ENCODE measurements at places on chromosomes 6 and 20.
A peak's percentile ranks its signal among the peaks of the same experiment; 100 is the strongest.

DNA sequence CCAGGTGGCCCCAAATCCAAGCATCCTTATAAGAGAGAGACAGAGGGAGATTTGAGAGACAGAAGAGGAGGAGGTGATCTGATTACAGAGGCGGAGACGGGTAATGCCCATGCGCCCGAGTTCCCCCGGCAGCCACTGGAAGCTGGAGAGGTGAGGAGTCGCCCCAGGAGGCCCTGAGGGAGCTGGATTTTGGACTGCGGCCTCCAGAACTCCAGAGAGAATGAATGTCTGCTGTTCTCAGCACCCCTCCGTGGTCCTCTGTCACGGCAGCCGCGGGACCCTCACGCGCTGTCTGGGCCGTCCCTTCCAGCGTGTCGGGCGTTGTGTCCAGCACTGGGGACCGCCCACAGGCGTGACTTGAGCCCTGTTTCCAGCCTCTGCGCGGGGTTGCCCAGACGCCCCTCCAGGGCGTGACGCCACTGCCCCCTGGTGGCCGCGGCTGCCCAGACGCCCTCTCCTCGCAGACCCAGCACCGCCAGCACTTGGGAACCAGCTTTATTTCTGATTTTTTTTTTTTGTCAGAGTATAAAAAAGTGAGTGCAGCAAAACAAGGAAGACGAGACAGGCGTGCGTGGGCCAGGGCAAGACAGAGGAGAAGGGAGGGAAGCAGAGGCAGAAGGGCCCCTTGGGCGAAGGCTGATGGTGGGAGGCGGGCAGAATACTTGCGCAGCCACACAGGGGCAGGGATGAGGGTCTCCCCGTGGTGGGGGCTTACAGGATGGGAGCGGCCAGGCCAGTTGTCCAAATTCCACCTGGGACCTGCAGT lies 4.1 kb upstream of the ZNF512B start:
- peak; percentile 98 for DNase-seq

- no peak for DNase-seq
Observed at GRCh38 chr6:40695114-40695513, 108.0 kb upstream of the LRFN2 start.

DNA sequence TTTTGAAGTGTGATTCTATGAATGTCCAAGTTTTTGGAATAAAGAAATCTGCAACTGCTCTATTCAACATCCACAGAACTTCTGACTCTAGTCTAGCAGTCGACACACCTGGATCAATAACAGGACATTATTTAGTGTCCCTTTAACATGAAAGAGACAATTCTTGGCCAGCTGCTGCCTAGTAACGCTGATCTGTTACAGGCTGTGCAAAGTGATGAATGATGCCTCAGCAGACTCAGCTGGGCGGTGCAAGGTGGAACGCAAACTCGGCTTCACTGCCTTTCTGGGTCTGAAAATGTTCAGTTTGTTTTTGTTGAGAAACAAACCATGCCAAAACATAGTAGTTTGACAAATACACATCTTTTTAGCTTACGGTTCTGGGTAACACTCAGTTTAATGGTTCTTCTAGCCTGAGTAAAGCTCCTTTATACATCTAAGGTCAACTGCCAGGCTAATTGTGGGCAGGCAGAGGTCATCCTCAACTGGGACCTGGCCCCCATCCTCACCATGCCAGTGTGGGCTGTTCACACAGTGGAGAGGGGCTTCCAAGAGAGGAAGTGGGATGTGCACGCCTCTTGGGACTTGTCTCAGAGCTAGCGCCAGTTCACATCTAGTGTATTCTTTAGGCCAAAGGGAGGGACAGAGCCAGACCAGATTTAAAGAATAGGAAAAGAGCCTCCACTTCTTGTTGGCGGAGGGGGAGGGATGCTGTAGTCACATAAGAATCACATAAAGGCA lies 879.7 kb downstream of the QKI start:
- no peak for DNase-seq

GRCh38 chr20:20580139-20580538 lies 132.3 kb downstream of the RALGAPA2 start:
- DNase-seq = no peak

- no peak for DNase-seq
Observed at GRCh38 chr6:106773996-106774629, 144.7 kb downstream of the QRSL1 start.

GRCh38 chr6:164097551-164098398 lies 683.3 kb downstream of the QKI start:
- DNase-seq = peak; percentile 10

DNA sequence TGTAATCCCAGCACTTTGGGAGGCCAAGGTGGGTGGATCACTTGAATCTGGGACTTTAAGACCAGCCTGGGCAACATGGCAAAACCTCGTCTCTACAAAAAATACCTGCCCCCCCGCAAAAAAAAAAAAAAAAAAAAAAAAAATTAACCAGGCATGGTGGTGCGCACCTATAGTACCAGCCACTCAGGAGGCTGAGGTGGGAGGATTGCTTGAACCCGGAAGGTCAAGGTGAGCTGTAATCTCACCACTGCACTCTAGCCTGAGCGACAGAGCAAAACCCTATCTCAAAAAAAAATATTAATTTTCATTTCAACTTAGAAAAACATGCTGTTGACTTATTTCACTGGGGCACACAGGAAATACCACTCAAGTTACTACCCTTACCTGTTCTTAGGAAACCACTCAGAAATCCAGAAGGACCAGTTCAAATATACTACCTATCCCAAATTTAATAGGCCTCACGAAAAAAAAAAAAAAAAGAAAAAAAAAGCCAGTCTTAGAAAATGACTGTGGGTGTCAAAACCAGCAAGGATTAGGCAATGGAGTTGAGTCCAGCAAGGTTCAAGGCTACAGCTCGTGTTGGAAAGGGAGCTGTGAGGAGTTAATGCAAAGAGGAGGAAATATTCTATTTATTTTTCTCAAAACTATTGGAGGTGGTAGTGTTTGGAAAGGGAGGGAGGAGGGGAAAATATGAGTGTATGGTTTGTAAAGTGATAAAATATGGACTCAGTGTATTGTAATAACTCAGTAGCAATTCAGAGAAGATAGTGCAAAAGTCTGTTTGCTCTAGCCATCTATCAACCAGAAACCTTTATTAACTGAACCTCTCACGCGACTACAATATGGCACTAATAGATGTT lies 33.9 kb upstream of the PIM1 start:
- no peak for DNase-seq

- peak; percentile 61 for DNase-seq
Observed at GRCh38 chr20:14219801-14220461, 117.5 kb downstream of the FLRT3 start.

- DNase-seq = no peak
Observed at GRCh38 chr6:161383951-161384350, 110.1 kb upstream of the AGPAT4 start.

DNA sequence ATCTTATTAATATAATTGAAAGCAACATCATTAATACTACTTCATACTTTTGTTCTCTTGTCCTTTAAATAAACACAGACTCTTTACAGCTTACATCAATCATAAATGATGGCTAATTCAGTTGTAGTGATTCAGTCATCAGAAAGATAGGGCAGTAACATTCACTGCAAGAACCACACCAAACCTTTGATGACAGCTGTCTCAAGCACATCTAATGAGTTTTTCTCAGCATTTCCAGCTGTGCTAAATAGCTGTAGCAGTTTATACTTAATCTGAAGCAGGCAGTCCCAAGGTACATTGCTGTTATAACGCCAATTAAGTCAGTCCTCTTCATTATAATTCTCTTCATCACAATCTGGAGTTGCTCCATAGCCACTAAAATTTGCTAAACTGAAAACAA lies 45.7 kb downstream of the PREP start:
- no peak for DNase-seq

- DNase-seq = no peak
Observed at GRCh38 chr6:43671801-43672690, 15.5 kb downstream of the MRPS18A start.

- DNase-seq = no peak
Observed at GRCh38 chr20:34941226-34941625, 14.4 kb downstream of the GSS start.

DNA sequence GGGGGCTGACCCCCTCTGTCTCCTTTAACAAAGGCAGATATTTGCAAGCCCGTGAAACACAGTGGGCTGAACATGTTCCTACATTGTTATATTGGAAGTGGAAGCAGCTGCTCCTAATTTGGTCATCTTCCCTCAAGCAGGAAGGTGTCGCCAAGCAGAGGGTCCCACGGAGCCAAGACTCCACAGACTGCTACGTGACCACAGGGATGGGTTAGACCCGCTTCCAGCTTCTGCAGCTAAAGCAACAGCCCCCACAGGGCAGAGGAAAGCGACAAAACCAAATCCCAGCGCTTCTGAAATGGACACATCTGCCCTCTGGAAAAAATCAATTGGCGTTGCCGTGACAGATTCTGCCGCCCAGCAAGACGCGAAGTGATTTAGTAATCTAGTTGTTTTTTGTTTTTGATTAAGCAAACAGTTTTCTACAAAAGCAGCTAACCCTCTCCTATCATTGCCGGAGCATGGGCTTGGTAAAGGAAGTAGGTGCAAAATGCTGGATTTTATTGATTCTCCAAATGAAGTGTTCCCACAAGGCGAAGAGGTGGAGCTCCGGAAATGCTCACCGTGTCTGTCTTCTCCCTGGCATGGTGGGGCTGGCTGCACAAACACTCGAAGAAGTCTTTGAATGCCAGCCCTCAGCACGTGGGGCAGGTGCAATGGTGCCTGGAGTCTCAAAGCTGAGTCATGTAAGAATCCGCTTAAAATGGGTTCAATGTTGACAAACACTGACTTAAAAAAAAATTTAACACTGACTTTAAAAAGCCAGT lies 79.4 kb upstream of the FRMD1 start:
- DNase-seq = no peak

DNA sequence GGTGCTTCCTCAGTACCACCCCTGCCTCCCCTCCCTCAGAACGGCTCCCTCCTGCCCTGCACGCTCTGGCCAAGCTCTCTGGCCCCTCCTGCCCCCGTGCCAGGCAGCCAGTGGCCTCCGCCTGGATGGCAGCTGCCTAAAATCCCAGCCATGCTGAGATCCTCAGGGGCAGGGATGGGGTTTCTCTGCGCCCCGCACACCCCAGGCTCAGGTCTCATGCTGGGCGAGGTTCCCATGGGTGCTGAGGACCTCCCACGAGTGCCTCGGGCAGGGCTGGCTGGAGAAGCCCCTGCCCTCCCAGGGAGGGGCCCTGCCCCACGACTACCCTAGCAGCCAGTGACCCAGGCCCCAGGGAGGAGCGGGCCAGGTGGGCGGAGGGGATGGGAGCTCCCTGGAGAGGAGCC lies 2.7 kb downstream of the PTK6 start:
- no peak for DNase-seq

- no peak for DNase-seq
Observed at GRCh38 chr6:16909658-16910360, 148.5 kb upstream of the ATXN1 start.

DNA sequence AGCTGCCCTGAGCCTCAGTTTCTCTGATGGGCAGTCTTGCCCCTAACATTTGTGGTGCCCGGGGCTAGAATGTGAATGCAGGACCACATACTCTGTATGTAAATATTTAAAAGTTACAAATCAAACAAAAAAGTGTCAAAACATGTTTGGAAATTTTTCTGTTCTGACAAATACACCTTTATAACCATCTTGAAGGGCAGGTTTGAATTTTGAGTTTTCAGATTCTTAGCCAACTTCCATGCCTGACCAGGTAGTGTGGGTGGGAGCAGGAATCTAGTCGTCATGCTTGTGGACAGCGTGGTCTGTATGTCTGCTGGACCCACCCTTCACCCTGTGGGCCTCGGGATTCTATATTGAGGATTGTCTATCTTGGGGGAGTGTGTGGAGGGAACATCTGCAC lies 325.1 kb downstream of the SOX4 start:
- DNase-seq = no peak

GRCh38 chr6:99602520-99603420 lies 3.9 kb upstream of the PRDM13 start:
- peak; percentile 61 for DNase-seq

DNA sequence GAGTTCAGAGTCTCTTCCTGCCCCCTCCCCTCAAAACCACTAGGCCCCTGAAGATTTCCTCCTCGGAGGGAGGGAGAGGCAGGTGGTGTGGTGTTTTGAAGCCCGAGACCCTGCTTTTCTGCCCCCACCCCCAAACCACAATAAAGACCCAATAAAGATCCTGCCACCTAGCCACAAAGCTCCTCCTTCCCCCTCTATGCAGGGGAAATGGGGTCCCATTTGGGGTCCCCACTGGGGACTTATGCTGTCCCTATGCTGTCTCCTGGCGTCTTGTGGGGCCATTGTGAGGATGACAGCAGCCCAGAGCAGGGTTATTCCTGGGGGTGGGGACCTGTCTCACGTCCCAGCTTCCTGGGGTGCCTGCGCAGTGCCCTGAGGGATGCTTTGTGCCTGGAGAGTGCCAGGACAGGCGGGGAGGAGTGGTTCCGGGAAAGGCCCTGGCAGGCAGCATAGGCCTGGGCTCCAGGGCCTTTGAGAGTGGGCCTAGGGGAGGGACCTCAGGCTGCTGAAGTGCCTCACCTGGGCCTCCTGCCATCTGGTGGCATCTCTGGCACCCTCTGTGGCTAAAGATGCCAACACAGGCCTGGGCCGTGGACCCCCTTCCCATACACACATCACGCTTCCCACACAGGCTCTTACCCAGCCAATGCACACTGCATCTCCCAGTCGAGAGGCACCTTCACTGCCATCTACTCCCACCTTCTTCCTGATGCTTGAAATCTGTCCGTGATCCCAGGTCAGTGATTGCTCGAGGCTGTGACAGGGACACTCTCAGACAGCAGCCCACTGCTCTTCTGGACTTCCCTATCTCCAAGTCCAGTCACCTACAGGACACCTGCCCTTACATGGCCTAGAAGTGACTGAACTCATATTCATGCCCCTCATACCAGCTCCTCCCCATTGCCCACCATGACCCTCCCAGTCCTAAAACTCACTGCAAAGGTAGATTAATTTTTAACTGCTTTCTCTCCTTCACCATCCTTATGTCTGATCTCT lies 7.9 kb upstream of the ARMC12 start:
- DNase-seq = no peak

GRCh38 chr6:86500035-86500434 lies 437.3 kb upstream of the HTR1E start:
- DNase-seq = no peak

DNA sequence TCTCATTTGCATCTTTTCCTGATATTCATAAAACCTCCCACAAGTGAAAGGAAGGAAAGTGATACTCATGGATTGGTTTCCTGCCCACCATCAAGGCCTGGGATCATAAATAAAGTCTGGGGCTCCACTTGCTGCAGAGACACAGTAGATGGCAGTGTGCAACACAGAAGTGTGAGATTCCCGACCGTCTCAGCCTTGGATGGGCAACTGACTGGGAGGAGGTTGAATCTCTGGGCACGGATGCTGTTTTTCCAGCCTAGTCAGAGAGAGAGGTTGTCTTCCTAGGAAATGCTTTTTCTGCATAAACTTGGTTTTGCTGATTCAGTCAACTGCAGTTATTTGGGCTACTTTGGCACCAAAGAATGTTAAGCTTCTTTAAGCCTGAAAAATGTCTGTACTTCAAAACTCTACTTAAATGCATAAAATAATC lies 9.9 kb upstream of the RFPL4B start:
- peak; percentile 89 for DNase-seq
